ENCODE measurements at places on chromosomes 1 and 21. TPM values are rescaled to one million over a fixed set of nuclear protein-coding genes. Genes with fewer than 3 reads are reported as not detected.
A peak's percentile ranks its signal among the peaks of the same experiment; 100 is the strongest.

DNA sequence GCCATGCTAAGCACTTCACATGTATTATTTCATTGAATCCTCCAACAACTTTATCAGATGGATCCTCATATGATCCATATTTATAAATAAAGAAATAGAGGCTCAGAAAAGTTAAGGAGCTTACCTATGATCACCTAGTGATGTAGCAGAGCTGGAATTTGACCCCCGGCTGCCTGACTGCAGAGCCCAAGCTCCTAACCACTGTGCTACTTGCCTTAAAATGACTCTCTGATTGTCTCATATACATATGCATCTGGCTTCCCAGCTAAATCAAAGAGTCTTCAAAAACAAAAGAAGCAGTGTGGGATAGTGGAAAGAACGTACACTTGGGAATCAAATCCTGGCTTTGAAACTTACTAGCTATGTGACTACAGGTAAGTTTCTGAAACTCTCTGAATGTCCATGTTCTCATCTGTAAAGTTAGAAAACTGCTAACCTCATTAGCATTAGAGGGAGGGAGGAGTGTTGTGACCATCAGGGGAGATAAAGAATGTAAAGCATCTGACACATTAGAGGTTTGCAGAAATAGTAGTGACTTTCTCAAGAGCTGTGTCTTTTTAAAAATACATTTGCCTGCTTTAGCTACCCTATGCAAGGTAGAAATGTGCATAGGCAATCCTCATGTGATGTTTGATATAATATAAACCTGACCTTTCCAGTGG, 67.2 kb upstream of the BARHL2 start:
- DNase-seq: no peak

- no peak for DNase-seq
These were observed 18.4 kb upstream of the RNF19B start for GRCh38 chr1:32983020-32983419.

GRCh38 chr1:229268505-229268904, 2.4 kb upstream of the RAB4A start:
- DNase-seq: no peak

DNA sequence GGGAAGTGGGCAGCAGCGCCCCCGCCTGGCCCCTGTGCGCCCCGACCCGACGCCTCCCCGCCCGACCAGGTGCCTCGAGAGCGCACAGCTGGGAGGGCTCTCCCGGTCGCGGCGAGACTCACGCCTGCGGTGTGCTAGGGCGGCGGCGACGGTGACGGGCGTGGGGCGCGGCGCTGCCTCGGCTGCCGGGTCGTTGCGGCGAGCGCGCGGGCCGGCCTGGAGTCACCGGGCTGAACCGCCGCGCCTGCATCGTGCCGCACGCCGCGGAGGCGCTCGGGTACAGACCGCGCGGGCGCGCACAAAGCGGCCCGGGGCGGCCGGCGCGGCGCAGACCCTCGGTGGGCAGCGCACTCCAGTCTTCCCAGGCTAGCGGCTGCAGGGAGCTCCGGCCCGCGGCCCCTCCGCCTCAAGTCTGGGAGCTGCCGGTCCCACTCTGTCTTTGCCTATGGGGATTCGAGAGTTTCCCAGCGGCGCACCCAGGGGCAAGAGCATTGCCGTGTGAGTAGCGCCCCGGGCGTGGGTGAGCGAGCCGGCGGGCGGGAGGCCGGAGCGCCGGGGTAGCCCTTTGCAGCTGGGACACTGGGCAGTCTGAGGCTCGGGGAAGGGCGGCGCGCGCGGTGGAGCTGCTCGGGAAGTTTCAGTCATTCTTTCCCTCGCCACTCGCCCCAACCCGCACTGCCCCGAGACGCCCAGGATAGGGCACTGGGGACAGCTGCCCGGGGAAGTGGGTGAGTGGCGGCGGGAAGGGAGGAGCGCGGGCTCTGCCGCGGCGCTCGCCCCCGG, at the start of gene SLC35F3:
Gene SLC35F3, plus strand, starts transcription at position 44 of the 783 bp plus-strand sequence.
- no peak for DNase-seq

GRCh38 chr1:229870381-229870780, 196.7 kb upstream of the GALNT2 start:
- no peak for DNase-seq

DNA sequence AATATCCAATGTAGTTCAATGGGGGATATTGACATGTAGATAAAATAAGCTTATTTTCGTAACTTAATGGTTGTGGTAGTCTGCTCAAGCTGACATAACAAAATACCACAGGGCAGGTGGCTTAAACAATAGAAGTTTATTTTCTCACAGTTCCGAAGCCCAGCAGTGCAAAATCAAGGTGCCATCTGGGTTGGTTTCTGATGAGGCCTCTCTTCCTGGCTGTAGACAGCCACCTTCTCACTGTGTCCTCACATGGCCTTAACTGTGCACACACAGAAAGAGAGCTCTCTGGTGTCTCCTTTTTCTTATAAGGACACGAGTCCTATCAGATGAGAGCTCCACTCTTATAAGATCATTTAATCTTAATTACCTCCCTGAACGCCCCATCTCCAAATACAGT, 64.8 kb upstream of the IPO9 start:
- no peak for DNase-seq

DNA sequence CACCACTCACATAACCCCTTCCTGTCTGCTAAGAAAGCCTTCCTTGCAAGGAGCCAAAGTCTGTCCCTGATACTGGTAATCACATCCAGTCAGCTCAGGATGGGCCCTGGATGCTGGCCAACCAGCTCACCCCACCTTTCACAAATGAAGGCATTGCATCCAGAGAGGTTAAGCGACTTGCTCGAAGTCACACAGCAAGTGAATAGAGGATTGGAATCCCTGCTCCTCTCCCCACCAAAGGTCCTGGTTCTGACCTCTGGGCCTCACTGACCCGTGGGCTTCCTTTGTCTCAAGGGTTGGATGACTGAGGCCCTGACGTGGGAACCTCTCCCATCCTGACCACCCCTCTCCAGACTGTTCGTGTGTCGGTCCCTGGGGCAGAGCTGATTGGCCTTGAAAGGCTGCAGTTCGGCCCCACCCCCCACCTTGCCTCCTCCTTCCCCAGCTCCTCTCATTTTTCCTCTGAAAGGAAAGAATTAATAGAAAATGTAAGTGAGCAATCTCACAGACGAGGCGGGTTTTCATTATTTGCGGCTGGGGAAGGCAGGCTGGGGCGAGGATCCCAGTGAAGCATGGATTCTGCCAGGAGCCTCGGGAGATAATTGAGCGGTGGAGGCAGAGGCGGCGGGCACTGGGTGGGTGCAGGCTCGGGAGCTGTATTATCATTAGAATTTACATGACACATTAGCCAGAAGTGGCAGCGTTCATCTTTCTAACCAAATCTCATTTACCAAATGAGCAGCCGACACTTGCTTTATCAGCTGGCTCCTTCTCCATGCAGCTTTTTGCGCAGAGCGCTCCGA, 101.5 kb upstream of the CSF3R start:
- DNase-seq: no peak

DNA sequence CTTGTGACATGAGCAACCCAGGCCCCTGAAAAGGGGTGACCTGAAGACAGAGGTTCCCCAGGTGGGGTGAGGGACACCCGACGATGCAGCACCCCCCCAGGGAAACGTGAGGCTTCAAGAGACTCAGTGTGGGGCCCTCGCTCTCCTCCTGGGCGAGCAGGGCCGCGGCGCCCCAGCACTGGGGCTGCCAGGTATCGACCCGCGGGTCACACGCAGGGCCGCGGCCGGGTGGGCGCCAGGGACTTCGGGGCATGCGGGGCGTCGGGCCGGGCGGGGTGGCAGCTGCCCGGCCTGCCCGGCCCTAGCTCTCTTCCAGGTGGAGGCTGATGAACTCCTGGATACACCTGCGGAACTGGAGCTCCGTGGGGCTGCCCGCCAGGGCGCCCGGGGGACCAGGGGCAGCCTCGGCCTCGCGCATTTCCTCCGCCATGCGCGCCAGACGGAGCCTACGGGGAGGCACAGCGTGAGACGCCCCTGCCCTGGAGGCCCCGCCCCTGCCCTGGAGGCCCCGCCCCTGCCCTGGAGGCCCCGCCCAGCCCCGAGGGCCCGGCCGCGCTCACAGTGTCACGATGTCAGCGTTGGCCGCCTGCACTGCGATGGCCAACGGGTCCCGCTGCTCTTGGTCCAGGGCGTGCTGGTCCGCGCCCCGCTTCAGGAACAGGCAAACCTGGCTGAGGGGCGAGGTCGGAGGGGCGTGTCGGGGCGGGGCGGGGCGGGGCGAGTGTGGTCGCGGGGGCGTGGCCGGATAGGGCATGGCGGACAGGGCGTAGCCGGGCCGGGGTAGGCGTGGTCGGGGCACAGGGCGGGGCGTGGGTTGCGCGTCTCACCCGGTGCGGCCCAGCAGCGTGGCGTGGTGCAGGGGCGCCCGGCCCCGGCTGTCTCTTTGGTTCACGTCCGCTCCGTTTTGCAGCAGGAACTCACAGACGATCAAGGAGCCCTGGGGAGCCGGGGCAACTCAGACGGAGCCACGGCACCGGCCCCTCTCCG, 13.3 kb downstream of the SCNN1D start:
- DNase-seq: no peak

GRCh38 chr1:211842518-211842917, 12.0 kb upstream of the LPGAT1 start:
- DNase-seq: no peak

DNA sequence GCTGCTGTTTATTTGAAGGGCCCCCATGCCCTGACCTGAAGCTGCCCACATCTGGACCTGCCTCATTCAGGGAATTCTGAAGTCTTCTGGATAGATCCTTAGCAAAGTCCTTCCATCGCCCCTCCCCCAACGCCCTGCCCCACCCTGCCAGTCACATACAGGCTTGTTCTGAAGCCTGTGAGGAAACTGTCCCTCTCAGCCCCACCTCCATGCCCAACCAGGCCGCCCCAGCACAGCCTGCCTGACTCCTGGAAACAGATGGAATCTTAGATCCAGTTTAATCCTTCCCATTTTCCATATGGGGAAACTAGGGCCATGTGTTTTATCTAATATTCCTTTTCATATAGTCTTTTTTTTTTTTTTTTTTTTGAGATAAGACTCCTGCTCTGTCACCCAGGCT, 44.5 kb upstream of the GPR37L1 start:
- DNase-seq: no peak

DNA sequence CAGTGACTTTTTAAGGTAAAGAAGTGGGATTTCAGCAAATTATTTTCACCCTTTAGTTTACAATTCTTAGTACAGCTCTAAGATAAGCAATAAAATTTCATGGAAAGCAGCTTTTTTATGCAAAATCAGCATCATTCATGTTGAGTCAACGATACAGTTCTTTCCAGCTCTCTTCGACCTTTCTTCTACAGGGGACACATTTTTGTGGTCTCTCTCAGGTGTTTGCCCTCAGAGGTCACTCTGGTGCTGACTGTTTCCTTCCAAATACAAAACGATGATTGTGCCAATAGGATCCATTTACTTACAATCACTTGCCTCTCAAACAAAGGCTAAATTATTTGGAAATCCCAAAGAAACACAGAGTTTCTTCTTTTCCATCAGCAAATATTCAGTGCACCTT, 51.0 kb downstream of the PSMG1 start:
- no peak for DNase-seq

- DNase-seq: no peak
These were observed 87.2 kb upstream of the CHODL start for GRCh38 chr21:18157406-18157805.

- DNase-seq: peak; percentile 89
These were observed at the start of gene RNASEL for GRCh38 chr1:182588500-182589396. Gene RNASEL (minus strand): TSS chr1:182589256. CDS start chr1:182586806, 2,450 bp downstream.

DNA sequence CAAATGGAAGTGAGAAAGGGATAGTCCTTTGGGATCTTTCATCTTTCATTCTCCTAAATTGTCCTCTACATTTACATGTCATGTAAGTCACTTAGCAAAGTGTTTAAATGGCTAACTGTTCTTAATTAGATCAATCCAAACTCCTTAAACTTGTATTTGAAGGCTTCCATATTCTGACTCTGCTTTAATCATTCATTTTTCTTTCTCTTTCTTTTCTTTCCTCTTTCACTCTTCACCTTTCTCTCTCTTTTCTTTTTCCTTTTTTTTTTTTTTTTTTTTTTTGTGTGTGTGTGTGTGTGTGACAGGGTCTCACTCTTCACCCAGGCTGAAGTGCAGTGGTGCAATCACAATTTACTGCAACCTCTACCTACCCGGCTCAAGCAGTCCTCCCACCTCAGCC, 71.7 kb downstream of the RPS27 start:
- DNase-seq: no peak

DNA sequence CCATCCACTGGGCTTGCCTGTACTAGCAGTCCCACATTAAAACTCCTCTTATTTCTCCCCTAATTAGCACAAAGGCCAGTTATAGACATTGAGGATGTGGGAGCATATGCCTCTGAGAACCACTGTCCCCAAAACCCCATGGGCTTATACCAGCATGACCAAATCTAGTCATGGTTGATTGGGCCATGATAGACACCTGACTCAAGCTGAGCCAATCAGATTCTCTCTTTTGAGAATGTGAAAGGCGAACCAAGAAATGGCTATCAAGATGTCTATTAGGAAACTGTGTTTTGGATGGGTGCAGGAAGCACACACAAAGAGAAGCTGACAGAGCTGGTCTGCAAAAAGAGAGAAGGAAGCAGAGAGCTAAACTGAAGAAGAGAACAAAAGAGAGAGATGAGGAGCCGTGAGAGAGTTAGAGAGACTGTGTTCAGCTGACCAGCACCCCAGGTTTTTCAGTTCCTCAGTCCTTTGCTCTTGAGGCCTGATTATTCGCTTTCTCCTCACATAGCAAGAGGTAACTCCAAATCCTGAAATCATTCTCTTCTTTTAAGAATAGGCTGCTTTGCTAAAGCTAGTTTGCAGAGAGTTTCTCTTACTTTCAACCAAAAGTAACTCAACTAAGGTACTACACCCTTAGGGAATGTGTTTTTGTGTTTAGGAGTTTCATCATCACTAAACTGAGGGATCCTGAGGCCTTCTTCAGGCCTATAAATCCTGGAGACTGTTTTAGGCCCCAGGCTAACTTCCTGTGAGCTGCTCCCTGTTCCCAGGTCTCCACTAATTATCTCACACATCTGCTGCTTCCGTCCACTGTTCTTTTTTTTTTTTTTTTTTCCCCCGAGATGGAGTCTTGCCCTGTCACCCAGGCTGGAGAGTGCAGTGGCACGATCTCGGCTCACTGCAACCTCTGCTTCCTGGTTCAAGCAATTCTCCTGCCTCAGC, 7.9 kb upstream of the TIPRL start:
- no peak for DNase-seq

DNA sequence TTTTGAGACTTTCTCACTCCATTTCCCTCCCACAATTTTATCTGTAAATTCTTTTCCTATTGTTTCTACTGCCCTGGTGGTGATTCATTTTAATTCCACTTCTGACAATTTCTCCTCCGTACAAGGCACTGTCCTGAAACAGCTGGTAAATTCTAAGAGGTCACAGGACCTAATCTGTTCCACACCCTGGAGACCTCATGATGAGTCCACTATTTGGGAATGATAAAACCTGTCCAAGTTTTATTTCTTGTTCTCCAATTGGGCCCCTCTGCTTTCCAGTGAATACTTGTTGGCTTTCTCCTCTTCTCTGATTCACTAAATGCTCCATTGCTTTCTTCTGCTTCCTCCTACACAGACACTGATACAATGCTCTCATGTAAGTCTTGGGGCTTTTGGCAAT, 343.1 kb upstream of the DUSP10 start:
- DNase-seq: no peak

TACSTD2 gene
- total RNA-seq: 0.11 TPM

CRYAA gene
- total RNA-seq: not detected

IFI44 gene
- 8.2 TPM for total RNA-seq

FCRL6 gene
- total RNA-seq: 0.16 TPM

SLC44A3 gene
- total RNA-seq: 2.7 TPM

GPR37L1 gene
- not detected for total RNA-seq

PRELP gene
- 49.7 TPM for total RNA-seq

All from cardiac septum (tissue), 1 donor.